T-helper 9 cell (primary cell): ENCODE measurements at places on chromosomes 1 and 21.

DNA sequence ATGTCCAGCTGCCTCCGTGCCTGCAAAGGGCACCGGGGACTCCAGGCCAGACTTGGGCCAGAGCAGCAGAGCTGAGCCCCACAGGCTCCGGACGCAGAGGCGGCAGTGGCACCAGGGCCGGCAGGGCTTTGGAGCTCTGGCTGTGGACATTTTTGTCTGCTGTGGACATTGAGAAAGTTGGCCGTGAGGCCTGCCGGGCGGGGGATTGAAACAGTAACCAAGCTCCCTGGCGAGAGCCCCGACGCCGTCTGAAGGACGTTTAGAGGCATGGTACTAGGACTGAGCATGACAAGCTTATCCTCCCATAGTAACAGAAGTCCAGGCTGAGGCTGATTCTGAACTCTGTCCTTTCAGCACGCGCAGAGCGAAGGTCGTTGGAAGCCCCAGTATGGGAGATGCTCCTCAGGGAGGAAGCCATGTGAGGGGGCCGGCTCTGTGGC, 323.8 kb downstream of the AMY1C start:
- DNase-seq: no peak

- DNase-seq: no peak
Observed at GRCh38 chr1:11473491-11474034, 5.4 kb upstream of the DISP3 start.

GRCh38 chr1:26946270-26946669, 14.0 kb downstream of the KDF1 start:
- DNase-seq: no peak

DNA sequence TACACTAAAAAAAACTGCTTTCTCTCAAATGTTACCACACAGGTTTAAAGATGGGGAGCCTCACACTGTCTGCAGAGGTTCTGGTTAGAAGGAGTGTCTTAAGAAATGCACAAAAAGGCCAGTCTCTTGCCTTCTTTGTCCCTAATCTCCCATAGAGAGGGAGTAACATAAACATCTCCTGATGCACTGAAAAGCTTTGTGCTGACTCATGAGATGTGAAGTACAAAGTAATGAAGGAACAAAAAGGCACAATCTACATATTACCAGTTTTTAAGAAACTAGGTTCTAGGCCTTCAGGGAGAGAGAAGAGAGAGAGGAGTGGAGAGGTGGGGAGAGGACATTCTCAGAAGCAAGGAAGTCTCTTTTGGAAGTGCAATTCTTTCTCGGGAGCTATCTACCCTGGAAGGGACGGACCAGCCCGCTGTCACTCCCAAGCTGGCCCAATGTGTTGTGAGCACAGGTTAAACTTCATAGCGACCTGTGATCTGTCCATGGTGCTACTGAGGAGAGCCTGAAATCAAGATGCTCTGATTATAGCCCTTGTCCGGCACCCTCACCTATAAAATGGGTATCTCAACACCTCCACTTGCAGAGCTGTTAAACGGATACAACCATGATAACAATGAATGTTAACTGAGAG, 458.1 kb downstream of the DISC1 start:
- no peak for DNase-seq

DNA sequence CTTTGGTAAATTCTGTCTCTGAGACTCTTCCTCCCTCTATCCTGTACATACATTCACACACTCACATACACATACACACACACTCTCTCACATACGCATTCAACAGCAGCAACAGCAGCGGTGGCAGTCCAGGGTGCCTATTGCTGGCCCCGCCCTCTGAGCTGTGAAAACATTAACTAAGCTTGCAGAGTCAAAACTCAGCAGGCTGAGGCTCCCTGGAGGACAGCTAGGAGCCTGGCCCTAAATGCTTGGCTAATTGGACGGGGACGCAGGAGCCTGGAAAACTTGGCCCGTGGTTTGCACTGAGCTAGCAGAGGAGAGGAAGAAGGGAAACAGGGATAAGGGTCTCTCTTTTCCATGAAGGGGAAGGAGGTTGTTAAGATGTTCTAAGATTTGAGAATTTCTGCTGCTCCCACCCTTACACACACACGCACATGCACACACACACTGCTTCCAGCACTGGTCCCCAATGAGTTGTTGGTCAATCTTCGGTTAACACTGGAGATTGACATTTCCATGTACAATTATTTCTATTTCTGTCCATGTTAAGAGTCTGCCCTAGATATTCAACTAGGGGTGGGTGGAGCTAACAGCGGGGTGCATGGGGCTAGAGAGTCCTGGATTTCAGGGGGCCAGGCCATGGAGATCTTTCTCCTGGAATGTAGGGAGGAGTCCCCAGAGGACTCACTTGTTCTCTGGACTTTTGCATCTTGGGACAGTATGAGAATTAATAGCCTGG, 94.2 kb downstream of the PLXNA2 start:
- no peak for DNase-seq

DNA sequence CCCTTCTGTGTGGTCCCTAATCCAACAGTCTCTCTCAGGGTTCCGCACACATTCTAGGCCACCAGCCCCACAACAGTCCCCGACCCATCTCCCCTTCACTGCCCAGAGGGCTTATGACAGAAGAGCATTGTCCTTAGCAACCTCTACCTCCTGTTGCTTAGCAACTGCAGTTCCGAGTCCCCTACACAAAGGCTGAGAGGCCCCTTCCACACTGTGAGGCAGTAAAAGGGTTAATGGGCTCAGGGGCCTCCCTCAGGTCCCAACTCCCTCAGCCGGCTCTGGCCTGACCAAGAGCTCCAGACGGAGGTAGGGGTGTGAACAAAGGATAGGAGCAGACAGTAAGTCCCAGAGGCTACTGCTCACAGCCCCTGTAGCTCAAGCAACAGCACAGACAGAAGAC, 4.3 kb downstream of the IGSF9 start:
- DNase-seq: no peak

DNA sequence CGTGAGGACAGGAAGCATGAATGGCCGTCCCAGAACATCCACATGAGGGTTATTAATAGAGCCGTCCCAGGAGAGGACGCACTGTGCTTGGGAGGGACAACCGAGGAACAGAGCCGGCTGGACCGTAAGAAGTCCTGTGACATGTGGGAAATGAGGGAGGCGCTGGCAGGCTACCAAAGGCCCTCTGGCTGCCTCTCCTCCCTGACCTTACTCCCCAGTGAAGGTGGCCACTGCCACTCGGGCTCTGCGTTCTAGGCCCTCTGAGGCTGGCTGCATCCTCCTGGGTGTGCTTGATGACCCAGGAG, 15.5 kb upstream of the NPPB start:
- no peak for DNase-seq

- DNase-seq: no peak
Observed at GRCh38 chr1:98331243-98331642, 330.3 kb upstream of the SNX7 start.

- DNase-seq: no peak
Observed at GRCh38 chr1:225554216-225554812, 98.6 kb downstream of the ENAH start.

GRCh38 chr1:229034342-229034741, 236.6 kb upstream of the RAB4A start:
- DNase-seq: no peak

DNA sequence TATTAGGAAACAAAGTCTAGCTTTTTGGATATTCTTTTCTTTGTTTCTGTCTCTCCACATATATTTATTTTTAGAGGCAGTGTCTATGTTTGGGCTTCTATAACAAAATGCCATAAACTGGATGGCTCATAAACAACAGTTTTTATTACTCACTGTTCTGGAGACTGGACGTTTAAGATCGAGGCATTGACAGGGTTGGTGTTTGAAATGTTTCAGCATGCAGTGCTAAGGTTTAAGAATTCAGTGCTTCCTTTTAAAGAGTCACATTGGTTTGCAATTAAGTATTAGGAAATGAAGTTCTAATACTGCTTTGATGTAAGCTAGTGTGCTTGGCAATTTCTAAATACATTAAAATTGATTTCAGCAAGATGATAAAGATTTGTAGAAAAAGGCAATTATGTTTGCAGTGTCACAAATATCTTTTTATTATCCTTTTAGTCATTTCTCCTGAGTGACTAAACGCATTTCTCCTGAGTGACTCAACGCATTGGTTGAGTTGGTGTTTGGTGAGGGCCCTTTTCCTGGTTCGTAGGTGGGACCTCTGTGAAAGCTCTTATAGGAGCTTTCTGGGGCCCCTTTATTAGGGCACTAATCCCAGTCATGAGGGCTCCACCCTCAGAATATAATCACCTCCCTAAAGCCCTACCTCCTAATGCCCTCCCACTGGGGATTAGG, 317.0 kb downstream of the USP25 start:
- no peak for DNase-seq

DNA sequence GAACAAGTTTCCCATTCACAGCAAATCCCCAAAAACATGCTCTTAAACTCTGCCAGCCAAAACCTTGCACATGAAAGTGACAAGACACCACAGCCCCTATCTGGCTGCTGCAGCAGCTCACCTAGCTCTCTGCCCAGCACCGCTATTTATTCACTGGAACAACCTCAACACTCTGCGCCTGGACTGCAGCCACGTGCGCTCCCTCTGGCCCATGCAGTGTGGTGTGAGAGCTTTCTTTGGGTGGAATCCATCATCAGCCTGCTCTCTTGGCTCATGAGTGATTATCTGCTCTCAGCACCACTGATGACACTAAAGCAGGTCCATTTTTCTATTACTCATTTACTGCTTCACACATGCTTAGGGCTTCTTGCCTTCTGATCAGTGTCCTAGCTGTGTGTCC, 11.4 kb downstream of the KCNJ6 start:
- no peak for DNase-seq

- DNase-seq: no peak
Observed at GRCh38 chr1:194280463-194280862, 1094.0 kb upstream of the B3GALT2 start.

DNA sequence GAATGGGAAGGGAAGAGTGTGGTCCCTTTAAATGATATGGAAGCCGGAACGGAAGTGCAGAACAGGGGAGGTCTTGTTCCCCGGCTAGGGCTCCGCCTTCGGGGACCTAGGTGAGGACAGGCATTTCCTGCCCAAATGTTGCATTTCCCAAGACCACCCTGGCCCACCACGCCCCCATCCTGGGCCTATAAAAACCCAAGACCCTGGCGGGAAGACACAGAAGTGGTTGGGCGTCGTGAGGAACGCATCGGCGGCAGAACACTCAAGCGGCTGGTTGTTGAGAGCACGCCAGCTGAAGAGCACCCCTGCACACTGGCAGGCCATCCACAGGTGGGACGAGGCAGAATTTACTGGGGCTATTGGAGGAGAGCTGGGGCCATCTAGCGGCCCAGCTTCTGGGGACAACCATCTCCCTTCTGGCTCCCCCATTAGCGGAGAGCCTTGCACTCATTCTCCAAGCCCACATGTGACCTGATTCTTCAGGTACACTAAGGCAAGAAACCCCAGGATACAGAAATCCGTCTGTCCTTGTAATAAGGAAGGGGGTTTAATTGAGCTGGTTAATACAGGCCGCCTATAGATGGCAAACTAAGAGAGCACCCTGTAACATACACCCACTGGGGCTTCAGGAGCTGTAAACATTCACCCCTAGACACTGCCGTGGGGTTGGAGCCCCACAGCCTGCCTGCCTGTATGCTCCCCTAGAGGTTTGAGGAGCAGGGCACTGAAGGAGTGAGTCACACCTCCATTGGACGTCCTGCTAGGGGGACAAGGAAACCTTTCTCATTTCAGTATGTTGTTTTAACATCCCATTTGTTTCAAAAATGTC, 1327.9 kb downstream of the BRINP3 start:
- DNase-seq: no peak

- DNase-seq: no peak
Observed at GRCh38 chr1:192493584-192493983, 82.0 kb upstream of the RGS1 start.

DNA sequence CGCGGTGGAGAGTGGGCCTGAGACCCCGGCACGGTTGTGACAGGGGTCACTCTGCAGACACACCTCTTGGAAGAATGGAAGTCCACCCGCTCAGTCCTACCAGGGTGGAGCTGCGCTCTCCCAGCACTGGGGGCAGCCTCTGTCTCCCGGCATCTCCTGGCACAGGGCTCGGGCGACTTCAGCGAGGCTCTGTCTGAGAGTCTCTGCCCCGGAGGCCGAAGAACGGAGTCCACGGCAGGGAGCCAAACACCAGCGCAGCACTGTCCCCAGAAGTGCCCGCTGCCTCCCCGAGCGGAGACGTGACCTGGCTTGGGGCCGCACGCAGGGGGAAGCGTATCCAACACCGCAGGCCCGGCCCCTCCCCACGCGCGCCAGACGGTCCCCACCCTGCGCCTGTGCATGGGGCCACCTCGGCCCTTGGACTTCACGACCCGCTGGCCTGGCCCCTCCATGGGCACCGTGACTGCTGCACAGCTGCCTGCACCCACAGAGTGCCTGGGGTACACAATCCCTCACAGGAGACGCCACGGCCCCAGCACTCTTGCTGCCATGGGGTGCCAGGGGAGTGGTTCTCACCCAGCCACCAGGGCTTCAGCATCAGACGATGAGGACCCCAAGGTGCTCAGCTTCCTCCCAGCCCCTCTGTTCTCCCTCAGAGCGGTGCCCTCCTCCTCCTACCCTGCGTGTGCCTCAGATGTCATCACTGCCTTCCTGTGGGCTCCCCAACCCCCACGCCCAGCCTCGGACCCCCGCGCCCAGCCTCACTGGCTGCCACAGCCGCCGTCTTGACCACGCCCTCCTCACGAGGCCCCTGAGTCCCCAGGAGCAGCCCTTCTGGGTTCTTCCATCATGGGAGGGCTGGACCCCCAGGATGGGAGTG, 14.9 kb upstream of the RNF223 start:
- no peak for DNase-seq

DNA sequence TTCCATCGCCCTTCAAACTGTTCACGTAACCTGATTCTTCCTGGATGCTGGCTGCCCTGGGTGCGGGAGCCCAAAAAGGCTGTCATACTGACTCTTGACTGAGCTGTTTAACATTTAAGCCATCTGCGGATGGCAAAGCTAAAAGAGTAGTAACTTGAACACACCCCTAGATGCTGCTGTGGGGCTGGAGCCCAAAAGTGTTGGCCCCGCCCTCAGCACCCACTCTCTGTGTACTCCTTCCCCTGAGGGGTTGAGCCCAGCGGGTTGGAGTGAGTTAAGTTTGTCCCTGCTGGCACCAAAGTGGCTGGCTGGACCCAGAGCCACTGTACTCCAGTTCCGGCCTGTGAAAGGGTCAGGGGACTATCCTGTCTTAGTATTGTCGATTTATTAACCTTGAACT, 640.6 kb downstream of the PTPRU start:
- no peak for DNase-seq

GRCh38 chr1:168864266-168864665, 135.3 kb upstream of the DPT start:
- DNase-seq: no peak

DNA sequence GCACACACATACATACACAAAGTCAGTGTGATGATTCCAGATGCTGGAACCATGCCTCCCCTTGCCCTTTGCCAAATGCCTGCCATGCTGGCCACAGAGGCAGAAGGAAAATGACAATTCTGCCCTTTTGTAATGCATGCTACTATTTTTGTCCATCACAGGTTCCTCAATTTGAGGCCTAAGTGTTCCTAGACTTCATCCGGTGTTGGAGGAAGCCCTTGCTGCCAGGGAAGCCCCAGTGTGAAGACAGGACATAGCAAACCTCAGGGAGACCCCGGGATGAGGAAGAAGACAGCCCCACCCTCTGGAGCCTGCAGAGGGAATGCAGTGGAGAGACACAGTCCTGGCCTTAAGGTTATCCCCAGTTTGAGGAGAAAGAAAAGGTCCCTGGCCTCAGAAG, 14.4 kb downstream of the PRR9 start:
- no peak for DNase-seq

- DNase-seq: no peak
Observed at GRCh38 chr1:57530206-57530910, 106.5 kb upstream of the DAB1 start.

GRCh38 chr21:18157406-18157805, 87.2 kb upstream of the CHODL start:
- no peak for DNase-seq

- DNase-seq: no peak
Observed at GRCh38 chr1:191634801-191635508, 523.3 kb upstream of the RGS18 start.

- no peak for DNase-seq
Observed at GRCh38 chr21:39843916-39844315, 23.3 kb upstream of the PCP4 start.
